ENCODE measurements at places on chromosomes 3 and 15.

DNA sequence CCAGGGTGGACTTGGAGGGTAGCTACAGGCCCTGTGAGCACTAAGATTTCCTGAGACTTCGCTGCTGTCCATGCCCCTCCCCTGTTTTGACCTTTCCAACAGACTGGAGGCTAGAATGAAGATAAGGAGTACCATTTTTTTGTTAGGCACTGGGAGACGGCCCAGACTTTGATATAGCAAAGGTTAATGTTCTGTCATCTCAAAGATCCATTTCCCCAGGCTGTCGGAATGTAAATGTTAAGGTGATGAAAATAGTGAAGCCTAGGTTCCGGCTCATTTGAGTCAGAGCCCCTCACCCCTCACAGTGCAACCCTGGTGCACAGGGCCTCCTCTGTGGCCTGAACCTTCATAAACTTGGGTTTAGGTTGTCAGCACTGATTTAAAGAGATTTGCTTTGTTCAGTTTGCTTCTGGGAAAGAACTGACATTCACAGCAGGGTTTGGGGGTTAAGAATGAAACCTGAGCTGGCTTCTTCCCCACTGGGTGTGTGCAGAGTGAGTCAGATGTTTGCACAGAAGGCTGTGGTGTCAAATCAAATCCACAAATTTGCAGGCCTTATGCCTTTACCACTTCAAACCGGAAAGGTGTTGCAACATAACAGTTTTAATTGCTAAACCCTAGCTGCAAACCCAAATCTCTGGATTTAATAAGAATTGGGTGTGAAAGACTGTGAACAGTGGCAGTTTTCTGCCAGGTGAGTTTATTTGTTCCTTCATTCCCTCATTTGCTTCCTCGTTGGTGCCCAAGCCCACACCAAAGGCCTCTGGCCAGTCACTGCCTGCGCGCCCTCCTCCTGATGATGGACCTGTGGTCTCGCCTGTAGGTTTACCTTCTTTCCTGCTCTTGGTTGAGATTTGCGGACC lies 20.6 kb upstream of the KCTD6 start:
- peak; percentile 44 for DNase-seq

DNA sequence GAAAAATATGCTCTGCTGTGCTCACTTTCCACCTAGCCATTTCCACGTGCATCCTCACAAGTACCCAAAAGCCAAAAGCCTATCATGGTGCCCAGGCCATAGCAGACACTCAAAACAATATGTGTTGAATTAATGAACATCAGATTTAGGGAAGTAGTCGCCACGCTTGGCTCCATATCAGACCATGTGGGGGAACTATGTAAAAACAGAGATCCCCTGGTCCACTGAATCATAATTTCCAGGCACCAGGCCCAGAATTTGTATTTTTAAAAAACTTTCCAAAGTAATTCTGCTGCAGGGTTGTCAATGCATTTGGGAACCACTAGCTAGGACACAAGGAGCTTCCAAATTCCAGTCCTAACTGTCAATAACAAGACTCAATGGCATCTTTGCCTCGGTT lies 77.3 kb downstream of the CNTN3 start:
- no peak for DNase-seq

- DNase-seq = no peak
Measured at GRCh38 chr3:195129072-195129643, 141.8 kb downstream of the XXYLT1 start.

- no peak for DNase-seq
Measured at GRCh38 chr3:4959180-4959579, 20.1 kb upstream of the BHLHE40 start.

DNA sequence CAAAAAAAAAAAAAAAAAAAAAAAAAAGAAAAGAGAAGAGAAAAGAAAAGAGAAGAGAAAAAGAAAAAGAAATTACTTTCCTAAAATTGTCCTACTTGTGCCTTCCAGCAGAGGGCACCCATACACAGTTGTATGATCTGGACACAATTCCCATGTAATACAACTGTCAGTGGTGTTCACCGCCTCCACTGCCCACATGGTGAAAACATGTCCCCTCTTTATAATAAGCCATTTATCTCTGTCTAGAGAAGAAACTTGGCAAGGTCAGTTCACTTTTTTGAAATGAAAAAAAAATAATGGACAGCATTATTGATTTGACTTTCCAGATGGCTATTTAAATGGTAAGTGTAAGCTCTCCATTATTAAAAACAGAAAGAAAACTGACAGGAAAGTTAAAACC lies 459.4 kb downstream of the GBE1 start:
- peak; percentile 14 for DNase-seq

GRCh38 chr3:54888162-54888561 lies 39.7 kb downstream of the LRTM1 start:
- no peak for DNase-seq

DNA sequence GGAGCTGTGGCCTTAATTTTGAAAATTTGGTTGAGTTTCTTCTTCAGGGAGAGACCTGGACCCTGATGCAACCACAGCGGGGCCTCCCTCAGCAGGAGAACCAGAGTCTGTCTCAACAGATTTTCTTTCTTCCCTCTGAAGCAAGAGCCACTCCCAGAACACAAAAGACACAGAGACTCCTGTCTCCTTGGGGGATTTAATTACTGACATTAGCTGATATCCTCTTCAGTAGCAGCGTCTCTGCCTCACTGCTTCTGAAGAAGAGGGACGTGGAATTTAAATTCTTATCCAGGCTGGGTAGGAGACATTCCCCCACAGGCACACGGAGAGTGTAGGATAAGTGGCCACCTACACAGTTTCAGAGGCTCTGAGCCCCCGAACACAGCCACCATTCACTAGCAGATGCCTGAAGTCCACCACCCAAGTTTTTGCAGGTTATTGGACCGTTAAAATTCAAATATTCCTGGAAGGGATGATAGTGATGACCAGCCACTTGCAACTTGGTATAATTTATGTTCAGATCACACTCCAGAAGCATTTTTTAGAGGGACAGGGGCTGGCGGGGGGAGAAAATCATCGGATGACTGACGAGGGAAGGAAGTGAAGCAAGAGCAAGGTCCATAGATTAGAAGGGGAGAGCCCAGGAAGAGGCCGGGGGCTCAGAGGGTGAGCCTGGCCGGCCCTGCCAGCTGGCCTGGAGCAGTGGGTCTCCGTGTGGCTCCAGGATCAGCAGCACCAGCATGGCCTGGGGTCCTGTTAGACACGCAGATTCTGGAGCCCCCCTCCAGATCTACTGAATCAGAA lies 109.7 kb downstream of the BDH1 start:
- no peak for DNase-seq

DNA sequence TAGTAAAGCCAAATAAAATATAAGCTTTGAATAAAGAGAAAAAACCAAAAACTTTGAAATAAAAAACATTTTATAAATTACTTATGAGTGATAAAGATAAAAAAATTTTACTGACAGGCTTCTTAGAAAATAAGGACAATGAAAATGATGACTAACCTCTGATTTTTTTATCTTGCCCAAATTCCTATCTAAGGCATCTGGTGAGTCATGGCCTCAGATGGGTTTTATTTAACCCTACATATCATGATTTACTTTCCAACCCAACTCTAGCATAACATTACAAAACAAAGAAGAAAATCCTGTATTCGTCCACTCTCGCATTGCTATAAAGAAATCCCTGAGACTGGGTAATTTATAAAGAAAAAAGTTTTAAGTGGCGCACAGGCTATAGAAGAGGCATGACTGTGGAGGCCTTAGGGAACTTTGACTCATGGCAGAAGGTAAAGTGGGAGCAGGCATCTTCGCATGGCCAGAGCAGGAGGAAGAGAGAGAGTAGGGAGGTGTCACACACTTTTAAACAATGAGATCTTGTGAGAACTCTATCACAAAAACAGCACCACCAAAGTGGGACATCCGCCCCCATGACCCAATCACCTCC lies 152.1 kb downstream of the NEK10 start:
- DNase-seq = no peak

- no peak for DNase-seq
Measured at GRCh38 chr3:139505829-139506386, 29.6 kb upstream of the RBP2 start.

GRCh38 chr3:59245300-59245858 lies 195.6 kb upstream of the CFAP20DC start:
- no peak for DNase-seq

DNA sequence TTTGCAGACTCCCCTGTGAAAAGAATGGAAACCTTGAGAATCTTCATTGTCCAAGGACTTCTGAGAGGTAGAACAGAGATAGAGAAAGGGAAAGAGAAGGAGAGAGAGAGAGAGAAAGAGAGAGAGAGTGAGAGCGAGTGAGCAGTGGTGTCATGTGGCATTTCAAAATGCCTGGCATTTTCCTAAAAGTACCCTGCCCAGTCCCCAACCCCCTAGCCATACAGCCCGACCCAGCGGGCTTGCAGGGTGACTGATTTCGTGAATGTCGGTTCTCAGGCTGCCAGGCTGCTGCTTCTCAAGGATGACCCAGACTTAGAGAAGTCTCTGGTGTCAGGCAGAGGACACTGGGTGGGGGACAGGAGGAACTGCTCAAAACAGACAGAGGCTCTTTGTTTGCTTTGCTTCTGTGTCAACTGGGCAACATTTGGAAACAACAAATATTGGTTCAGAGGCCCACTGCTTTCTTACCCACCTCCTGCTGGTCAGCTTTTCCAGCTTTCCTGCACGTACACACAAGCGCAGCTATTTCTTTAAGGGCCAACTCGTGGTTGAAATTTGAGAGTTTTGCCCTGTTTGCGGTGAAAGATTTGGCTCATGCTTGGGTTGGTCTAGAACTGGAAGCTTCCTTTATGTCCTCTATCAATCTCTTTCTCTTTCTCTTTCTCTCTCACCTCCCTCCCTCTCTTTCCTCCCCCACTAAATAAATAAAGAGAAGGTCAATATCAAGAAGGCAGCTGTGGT lies 3.7 kb upstream of the TF start:
- no peak for DNase-seq

GRCh38 chr3:49880581-49881315 lies 11.0 kb upstream of the CAMKV start:
- DNase-seq = no peak

- no peak for DNase-seq
Measured at GRCh38 chr3:120875989-120876388, 32.0 kb upstream of the STXBP5L start.

GRCh38 chr3:36989005-36989404 lies 3.9 kb downstream of the EPM2AIP1 start:
- DNase-seq = no peak

DNA sequence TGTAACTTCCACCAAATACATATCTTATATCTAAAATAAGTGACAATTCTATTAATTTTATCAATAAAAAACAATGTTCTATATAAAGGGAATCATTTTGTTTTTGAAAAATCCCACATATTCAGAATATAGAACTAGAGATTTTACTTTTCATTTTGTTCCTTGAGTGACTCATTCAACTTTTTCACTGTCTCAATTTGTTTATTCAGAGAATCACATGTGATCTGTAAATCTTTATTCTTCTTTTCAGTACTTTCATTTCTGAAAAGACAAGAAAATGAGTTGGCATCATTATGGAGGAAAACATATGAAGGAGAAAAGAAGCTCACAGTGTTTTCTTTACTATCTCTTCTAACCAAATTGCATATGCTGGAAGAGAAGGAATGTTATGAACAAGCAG lies 35.0 kb downstream of the CIP2A start:
- DNase-seq = no peak

- peak; percentile 91 for DNase-seq
Measured at GRCh38 chr15:57534281-57534680, 57.4 kb upstream of the MYZAP start.

DNA sequence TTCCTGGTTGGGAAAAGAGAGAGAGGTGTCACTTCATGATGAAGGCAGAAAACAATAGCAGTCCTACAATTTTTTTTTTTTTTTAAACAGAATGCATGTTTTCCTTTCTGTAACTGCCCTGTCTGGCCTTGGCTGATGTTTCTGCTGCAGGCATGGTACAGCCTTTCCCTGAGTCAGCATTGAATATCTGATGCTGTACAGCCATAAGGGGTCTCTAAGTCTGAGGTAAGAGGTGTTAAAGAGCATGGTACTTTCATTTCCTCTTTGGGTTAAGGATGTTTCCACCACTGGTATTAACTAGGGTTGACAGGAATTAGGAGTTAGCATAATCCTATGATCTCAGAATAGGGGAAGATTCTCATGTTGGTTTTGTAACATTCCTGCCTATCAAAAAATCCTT lies 147.4 kb downstream of the CHST2 start:
- DNase-seq = no peak

GRCh38 chr15:23594252-23594770 lies 28.8 kb downstream of the MKRN3 start:
- no peak for DNase-seq

GRCh38 chr3:150786791-150787190 lies 23.8 kb upstream of the SIAH2 start:
- no peak for DNase-seq

DNA sequence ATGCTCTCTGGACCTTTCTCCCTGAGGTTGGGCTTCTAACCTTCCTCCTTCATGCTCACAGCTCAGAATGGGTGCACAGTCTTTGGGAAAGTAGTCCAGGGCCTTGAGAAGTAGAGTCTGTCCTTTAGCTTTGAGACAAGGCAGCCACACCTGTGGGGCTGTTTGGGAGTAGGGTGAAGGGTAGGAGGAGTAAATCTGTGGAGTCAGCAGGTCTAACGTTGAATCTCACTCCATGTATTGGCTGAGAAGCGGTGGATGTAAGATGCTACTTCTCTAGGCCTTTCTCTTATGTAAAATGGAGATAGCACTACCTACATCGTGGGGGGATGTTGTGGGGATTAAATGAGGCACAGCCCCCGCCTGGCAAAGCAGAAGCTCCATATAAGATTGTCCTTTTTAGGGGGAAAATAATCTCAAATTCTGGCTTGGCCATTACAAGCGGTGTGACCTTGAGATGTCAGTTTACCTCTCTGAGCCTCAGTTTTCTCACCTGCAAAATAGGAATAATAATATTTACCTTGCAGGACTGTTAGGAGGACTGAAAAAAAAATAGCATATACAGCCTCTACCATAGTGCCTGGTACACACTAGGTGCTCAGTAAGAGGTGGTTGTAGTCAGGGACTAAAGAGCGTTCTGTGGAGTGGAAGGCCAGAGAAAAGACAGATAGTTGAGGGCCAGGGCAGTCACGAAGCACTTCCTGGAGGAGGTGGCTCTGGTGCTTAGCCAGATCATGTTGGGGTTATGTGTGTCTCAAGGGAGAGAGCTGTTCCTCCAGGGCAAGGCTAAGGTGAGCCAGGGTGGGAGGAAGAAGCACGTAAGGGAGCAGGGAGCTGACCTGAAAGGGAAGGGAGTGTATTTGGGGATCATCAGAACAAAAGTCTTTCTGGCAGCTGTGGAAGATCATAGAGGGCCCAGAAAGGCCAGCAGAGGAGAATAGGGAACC lies 82.8 kb upstream of the MRPS22 start:
- DNase-seq = no peak
